Adipocyte (in vitro differentiated cells): ENCODE measurements at places on chromosomes 6 and 20.

- DNase-seq: no peak
Measured at GRCh38 chr20:25532971-25533391, 52.4 kb downstream of the NINL start.

DNA sequence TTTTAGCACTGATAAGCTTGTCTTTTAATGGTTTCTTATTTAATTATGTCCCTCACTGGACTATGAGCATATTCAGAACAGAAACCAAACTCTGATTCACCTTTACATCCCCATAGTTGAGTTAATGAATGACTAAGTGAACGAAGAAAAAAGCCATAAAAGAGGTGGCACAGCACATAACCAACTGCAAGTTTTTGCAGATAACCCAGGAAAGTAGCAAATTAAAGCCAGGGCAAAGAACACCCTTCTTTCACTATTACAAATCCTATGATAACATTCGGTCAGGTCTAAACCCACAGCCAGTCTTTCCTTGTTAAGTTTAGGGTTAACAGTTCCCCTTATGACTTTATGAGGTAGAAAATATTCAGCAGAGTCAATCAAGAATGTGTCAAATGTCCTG, 102.7 kb downstream of the RIN2 start:
- DNase-seq: no peak

DNA sequence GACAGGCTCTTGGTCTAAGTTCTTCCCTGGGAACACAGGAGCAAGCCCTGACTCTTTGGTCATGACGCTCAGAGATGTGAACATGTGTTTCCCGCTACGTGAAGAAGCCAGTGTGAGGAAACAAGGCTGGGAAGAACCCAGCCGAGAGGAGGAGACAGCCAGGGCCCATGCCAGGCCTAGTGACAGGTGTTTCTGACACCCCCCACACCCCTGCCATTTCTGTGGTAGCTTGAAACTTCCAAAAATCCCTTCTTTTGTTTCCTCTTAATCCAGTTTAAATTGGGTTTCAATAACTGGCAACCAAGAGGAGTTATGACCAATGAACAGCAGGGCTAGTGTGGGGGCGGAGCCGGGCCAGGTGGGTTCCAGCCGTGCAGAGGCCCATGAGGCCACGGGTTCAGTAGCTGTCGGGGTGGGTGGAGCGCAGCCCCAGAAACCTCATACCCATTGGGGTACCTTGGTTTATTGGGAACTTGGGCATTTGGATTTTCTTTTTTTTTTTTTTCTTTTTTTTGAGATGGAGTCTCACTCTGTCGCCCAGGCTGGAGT, 33.5 kb downstream of the WRNIP1 start:
- DNase-seq: no peak

GRCh38 chr6:391559-392440, at the start of gene IRF4:
IRF4 (plus strand) TSS chr6:391752; CDS start chr6:393153, 1,401 bp downstream.
- DNase-seq: peak; percentile 4

GRCh38 chr20:43748274-43748673, 21.5 kb upstream of the GTSF1L start:
- DNase-seq: peak; percentile 65

- DNase-seq: no peak
Measured at GRCh38 chr6:41744236-41744787, 2.9 kb downstream of the PGC start.

- DNase-seq: no peak
Measured at GRCh38 chr6:158164579-158165170, 3.4 kb downstream of the SERAC1 start.

DNA sequence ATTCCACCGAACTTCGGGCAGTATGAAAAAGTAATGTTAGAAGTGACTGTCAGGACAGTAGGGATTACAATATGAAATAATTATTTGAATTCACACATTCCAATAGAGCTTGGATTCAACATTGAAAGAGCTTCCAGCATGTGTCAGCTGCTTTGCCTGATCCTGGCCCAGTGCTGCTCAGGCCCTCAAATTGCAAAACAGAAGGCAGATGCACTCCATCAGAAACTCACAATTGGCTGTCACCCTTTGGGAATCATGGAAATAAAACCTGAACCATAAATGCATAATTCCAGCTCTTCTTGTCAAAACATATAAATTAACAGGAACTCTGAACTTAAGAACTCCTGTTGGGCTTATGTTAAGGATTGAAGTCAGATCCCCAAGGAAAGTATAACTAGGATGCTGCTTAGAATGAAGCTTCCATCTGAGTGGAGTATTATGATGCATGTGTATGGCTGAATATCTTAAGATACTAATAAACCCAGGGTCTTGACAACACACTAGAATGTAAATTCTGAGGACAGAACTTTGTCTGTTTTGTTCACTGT, 1.8 kb upstream of the NDUFAF4 start:
- DNase-seq: peak; percentile 14

GRCh38 chr6:9405369-9405768, 970.0 kb upstream of the SLC35B3 start:
- peak; percentile 35 for DNase-seq

DNA sequence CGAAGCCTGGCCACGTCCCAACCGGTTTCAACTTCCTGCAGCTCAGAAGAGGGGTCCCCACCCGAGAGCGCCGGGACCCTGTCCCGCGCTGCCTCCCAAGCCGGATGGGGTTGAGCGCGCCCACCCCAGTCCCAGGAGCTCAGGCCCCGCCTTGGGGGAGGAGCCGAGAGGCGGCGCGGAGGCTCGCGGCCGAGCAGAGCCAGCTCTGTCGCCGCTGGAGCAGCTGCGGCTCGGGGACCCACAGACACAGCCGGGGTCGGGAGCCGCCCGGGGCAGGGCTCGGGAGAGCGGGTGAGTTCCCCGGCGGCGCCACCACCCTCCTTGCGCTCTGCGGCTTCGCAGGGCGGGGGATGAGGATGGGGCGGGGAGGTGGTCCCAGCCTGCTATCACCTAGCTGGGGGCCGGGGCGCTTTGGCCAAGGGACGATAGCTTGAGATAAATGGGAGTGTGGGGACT, at the start of gene PPP1R16B:
Gene PPP1R16B, plus strand, starts transcription at position 196 of the 456 bp plus-strand sequence. CDS start 30,229 bp downstream, outside the sequence.
- DNase-seq: peak; percentile 48

GRCh38 chr6:79894939-79895338, 52.4 kb downstream of the ELOVL4 start:
- peak; percentile 63 for DNase-seq

DNA sequence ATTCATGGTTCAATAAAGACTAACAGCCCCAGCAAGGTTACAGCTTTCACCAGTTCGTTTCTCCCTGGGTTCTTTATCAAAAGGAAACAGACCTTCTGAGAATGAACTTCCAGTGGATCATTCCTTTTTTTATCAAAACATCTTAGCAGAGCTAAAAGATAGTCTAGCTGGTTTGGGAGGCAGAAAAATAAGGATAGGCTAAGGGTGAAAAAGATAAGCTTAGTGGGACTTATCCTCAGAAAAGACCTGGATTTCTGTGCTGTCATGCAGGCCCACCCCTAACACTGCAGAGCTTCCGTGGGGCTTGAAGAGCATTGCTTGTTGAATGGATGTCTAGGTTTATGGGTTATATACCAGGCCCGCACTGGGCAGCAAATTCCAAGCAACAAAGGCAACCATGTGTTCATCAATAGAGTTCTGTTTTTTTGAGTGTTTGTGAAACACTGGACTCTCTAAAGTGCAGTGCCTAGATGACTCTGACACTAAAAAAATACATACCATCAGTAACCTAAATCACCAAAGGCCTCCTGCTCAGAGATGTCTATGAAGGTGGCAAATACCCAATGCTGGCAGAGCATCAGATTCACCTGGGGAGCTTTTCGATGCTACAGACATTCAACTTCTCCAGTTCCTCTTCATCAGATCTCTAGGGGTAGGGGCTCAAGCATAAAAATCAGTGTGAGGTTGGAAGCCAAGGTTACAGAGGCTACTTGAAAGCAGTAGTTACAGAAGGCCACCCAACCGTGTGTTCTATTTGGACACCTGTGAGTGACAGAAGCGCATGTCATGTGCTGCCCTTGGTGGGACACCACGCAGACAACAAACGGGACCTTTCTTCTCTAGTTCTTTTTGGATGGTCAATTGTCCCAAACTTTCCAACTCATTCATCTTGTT, 53.0 kb downstream of the TNFAIP3 start:
- peak; percentile 17 for DNase-seq

- no peak for DNase-seq
Measured at GRCh38 chr6:116424001-116424400, 37.2 kb upstream of the CALHM6 start.

DNA sequence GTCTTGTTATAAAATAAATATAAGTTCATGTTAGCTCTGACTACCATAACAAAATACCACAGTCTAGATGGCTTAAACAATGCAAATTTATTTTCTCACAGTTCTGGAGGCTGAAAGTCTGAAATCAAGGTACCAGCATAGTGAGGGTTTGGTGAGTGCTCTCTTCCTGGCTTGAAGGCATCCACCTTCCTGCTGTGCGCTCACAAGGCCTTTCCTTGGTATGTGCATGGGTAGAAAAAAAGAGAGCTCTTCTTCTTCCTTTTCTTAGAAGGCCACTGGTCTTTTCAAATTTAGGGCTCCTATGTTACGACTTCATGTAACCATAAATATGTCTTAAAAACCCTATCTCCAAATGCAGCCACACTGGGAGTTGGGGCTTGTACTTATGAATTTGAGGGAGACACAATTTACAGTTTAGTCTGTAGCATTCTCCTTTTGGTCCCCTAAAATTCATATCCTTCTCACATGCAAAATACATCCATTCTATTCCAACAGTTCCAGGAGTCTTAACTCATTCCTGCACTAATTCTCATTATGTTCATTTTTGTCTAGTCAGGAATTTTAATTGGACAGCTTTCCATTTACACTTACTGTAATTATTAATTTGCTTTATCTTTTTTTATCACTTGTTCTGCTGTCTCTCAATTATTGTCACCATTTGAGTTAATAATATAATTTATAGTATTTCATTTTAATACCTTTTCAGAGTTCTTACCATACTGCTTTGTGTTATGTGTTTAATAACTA, 381.9 kb upstream of the EPHA7 start:
- DNase-seq: no peak

- no peak for DNase-seq
Measured at GRCh38 chr20:48148916-48149672, 363.8 kb upstream of the SULF2 start.

DNA sequence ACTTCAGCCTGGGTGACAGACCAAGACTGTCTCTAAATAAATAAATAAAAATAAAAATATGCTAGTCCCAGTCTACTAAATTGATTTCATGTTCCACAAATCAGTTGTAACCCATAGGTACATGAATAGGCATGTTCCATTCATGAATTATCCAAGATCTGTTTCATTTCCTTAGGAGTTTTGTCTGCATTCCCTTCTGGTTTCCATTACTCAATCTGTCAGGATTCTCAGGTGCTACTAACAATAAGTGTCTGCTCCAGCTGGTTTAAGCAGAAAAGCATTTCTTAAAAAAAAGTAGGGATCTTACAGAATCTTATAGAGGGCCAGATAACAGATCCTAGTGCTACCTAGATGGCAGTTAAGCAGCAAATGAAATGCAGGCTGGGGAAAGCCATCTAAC, 15.6 kb upstream of the PKIG start:
- no peak for DNase-seq

DNA sequence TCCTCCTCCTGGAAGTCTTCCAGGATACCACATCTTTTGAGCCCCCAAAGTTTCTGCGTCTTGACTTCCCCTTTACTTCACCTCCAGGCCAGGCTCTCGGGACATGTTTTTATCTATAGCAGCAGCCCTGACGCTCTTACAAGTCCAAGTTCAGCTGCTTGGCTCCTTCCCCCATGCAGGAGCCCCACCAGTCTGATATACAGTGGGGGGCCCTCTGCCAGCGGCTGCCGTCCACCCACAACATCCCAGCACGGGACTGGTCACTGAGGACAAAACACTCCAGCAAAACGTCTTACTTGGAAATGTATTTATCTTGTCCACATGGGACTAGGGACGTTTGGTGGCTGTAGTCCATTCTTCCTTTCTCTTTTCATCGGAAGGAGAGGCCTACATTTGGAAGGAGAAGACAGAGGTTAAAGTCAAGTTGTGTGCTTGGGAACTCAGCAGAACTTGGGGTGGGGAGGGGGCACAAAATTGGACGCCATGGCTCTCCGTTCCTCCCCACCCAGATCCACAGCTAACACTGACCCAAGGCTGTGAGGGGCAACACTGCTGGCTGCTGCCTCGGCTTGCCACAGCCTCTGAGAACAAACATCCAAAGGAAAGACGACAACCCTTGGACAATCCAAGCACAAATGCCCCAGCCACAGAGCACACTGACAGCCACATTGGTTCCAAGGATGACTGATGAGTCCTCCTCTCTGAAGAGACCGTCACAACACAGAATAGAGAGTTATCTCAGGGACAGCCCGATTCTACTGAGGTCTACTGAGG, 79.2 kb downstream of the PRND start:
- no peak for DNase-seq

DNA sequence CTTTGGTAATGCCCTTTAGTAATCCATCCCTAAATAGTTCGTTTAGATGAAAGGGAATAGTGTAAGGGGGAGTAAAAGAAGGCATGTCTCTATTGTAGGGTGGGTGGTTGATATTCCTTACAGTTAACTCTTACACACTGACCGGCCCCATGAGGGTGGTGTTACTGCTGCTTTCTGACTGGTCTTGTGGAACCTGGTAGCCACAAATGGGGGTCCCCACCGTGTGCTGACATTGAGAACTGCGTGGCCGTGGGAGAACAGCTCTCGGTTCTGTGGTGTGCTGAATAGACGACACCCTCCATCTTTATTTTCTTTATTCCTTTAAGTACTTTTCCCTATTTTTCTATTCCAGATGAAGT, 19.3 kb downstream of the MRAP2 start:
- no peak for DNase-seq

DNA sequence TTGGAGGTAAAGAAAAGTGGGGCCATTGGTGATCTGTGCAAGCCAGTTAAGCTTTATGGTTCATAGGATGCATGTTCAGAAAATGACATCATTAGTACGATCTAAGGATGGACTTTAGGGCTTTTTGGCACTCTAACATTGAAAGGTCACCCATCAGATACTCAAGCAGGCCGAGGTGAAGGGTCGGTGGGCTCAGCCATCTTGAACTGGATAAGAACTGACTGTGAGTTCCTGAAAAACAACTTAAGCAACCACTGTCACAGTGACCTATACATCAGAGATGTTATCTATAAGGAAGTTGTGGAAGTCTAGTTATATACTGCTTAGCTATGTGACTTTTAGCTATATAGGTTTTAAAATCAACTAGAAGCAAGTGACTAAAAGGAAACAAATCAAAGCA, 13.0 kb upstream of the ITCH start:
- DNase-seq: no peak

GRCh38 chr20:10240655-10241054, 22.0 kb downstream of the SNAP25 start:
- no peak for DNase-seq

DNA sequence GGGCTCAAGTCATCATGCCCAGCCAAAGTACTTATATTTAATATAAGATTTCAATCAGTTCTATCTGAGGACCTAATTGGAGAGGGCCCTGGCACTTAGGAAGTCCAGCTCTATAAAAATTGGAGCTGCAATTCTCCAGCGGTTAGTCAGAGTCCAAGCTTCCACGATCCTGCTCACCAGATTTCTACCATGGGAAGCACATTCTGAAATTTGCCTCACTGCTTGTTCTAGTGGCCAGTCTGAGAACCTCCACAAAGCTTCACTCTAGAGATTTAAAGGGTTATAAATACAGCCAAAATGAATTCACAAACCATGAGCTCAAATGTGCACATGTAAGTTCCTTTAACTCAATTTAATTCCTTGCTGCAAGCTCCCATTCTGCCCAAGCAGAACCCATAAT, 33.5 kb downstream of the PNLDC1 start:
- DNase-seq: peak; percentile 9
